ENCODE measurements at places on chromosomes 11 and 22. TPM values are rescaled to one million over a fixed set of nuclear protein-coding genes. Genes with fewer than 3 reads are reported as not detected.

The NCF4 gene
- 1.2 TPM for total RNA-seq

DNA sequence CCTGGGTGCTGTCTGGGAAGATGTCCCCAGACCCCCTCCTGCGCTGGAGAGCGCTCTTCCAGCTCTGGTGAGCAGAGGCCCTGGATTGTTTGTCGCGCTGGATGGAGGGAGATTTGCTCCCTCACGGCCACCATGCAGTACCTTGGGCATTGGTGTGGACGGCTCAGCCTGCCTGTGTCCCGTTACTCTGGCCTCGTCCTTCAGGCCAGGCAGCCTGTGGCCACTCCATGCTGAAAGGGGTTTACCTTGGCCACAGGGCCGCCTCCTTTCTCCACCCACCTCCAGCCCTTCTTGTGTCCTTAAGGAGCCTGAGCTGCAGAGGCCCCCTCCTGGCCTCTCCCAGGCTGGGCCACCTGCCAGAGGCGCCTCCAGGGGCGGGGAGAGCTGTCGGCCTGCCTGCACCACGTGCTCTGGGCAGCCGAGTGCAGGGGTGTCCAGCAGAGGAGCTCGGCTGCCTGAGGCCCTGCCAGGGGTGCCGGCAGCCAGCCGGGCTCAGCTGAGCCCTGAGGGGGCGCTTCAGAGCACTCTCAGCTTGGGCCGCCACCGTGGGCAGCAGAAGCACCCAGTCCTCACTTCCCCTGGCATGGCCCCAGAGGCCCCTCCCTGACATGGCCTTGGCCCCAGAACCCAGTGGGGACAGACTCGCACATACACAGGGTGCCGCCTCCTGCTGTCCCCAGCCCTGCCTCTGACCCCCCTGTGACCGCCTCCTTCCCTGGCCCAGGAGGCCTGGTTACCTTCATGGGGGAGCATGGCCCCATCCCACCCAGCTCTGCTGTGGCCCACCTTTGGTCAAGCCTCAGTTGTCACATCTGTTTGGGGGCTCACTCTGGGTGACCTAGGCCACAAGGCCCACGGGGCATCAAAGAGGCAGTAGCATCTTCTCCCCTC is 3.4 kb downstream of the CCND1 start:
- DNase-seq, result no peak

- DNase-seq, result no peak
Observed at GRCh38 chr11:34605481-34606325, 15.2 kb upstream of the EHF start.

The TALDO1 gene
- total RNA-seq, result 52.0 TPM
